Right renal cortex interstitium (tissue), 3 donors: ENCODE measurements at places on chromosomes 11 and 22. TPM values are rescaled to one million over a fixed set of nuclear protein-coding genes. Genes with fewer than 3 reads are reported as not detected.

DNA sequence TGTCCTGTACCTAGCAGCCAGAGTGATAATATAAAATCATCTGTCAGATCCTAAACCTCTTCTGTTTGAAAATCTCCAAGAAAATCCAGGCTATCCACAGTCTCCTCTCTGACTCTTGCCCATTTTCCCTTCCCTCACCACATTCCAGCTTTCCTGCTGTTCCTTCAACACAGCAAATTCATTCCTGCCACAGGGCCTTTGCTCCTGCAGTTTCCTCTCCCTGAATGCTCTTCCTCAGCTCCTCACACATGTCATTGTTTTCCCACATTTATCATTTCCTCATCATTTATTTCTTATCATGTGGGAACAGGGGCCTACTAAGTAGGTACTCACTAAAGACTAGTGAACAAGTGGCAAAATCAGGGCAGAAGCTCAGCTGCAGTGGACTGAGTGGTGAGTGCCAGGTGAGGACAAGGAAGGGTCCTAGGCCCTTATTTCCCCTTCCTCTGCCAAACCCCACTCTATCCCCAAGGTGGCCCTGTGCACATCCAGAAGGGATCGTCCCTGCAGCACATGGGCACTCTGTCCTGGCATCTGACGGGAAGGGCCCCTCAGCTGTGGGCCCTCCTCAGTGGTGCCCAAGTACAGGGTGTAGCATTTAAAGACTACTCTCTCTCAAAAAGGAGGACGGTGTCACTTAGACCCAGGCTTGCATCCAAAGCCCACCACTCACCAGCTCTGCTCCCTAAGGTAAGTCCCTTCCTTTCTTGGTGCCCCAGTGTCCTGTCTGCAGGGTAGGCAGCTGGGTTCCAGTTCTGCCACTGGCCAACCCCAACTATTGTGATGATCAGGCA, 2.0 kb downstream of the LRRC32 start:
- no peak for DNase-seq

- DNase-seq = no peak
These were observed 588 bp downstream of the VPS37C start for GRCh38 chr11:61160487-61161189.

VWA5A gene
- 15.8 TPM for polyA plus RNA-seq

KRTAP5-7 gene
- 0.17 TPM for polyA plus RNA-seq

DNAJB7 gene
- polyA plus RNA-seq = 0.33 TPM

- no peak for DNase-seq
These were observed 13.5 kb upstream of the MUC6 start for GRCh38 chr11:1049911-1050580.

- DNase-seq = no peak
These were observed 52.5 kb upstream of the SLC36A4 start for GRCh38 chr11:93250326-93250725.

DNA sequence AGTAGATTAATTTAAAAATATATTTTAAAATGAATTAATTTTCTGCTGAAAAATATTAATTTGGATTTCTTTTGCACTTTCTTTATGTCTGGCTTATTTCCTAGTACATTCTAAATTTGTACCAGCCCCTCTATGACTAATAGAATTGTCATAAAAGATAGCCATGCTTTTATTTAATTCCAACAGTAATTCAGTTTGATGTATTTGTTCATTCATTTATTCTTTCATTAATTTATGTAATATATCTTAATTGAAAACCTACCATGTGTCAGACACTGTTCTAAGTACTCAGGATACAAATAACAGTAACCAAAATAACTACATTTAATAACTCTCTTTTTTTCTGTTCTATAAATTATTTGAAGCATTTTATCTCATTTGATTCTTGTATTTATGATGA, 264.0 kb upstream of the CCDC179 start:
- DNase-seq = no peak

DNA sequence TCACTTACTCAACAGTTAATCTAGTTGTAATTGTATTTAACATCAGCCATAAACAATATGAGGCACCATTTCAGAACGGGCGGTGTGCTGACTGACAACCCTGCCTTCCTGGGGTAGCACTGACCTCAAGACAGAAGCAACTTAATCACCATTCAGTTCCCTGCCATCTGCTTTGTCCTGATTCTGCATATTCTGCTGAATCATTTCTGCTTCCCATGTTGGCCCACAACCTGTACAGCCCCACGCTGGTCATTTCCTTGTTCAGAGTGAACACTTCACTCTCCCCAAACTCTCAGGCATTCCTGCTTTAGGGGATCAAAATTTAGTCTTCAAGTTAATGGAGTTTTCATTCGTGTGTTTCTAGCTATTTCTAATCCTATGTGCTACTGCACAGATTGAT, 132.3 kb upstream of the ZBED5 start:
- DNase-seq = no peak

DNA sequence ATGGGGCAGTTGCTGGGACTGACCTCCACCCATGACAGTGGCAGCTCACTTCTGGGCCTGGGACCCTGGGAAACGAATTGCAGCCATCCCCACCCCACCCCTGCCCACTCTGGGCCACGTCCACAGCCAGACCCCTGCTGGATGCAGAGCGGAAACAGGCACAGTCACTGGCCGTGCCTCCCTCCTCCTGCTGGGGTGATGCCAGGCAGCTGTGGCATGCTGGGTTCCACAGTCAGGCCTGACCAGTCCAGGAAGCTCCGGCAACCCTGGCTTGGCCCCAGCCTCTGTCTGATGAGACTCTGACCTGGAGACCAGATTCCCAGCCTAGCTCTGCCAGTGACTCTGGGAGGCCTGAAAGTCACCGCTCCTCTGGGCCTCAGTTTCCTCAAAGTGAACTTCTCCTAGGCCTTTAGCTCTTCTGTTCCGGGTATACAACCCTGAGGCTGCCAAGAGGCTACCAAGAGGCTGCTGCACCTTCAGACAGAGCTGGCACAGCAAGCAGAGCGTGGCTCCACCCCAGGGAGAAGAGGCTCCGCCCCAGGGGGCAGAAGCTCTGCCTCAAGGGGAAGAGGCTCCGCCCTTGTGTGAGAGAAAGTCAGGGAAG, 8.9 kb downstream of the SULT4A1 start:
- no peak for DNase-seq

GRCh38 chr11:134576286-134576685, 164.2 kb upstream of the B3GAT1 start:
- no peak for DNase-seq

DNA sequence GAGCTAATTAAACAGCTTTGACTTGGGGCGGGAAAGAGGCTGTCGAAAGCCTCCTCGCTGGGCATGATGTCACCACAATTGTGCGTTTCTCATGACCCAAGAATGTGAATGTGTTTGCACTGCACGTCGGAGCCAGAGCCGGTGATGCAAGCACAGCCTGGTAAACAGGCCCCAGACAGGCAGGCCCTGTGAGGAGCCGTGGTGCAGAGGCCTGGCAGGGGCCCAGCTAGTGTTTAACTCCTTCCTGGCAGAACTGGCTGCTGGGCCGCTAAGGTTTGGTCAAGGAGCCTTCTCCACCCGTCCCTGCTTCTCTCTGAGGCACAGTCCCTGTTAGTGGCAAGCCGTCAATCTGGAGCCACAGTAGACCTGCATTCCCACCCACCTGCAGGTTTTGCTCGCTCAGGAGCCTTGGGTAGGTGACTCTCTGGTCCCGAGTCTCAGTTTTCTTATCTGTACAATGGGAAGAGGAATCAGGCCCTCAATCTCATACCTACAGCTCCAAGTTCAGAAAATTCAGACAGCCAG, 25.4 kb upstream of the SMTN start:
- no peak for DNase-seq

GRCh38 chr22:45009606-45010531, at the start of gene PHF21B:
PHF21B (minus strand) TSS chr22:45010005; CDS start chr22:45009549, 456 bp downstream.
- peak; percentile 65 for DNase-seq

MS4A15 gene
- not detected for polyA plus RNA-seq

KRTAP5-8 gene
- 0.75 TPM for polyA plus RNA-seq

DNA sequence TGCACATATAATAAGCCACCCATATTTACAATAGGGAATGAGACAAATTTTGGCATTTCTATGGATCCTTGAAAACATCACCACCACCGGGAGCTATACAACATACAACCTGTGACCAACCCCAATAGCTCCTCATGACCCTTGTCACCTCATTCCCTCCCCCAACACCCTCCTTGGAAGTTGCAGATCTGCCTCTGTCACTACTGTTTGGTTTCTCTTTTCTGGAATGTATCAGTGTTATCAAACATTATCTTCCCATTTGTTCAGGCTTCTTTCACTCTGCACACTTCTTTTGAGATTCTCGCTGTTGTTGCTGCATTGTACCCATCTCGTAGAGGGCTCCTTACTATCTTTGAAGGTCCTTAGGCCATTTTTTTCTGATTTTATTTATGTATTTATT, 75.6 kb downstream of the ZNF280B start:
- DNase-seq = no peak

- DNase-seq = no peak
These were observed 127.1 kb downstream of the KCNQ1OT1 start for GRCh38 chr11:2572491-2573239.

GRCh38 chr22:30192427-30192826, 54.1 kb downstream of the LIF start:
- DNase-seq = no peak

DNA sequence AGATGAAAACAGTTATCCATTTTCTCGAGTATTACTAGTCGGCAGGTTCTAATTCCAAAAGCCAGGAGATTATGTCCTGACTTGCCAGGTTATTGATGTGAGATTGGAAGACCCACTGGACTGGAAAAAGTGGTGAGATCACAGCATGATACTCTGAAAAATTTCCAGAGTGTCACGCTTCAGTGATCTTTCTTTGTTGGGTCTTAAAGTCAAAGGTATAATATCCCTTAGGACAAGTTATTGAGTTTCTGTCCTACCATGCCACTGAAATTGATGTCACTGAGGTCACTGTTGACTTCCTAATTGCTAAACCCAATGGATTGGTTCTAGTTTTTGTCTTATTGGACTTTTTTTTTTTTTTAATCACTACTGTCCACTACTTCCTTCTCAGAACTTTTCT, 104.5 kb upstream of the GRAMD1B start:
- no peak for DNase-seq

GRCh38 chr11:128735935-128736605, 42.2 kb downstream of the FLI1 start:
- DNase-seq = no peak

DNA sequence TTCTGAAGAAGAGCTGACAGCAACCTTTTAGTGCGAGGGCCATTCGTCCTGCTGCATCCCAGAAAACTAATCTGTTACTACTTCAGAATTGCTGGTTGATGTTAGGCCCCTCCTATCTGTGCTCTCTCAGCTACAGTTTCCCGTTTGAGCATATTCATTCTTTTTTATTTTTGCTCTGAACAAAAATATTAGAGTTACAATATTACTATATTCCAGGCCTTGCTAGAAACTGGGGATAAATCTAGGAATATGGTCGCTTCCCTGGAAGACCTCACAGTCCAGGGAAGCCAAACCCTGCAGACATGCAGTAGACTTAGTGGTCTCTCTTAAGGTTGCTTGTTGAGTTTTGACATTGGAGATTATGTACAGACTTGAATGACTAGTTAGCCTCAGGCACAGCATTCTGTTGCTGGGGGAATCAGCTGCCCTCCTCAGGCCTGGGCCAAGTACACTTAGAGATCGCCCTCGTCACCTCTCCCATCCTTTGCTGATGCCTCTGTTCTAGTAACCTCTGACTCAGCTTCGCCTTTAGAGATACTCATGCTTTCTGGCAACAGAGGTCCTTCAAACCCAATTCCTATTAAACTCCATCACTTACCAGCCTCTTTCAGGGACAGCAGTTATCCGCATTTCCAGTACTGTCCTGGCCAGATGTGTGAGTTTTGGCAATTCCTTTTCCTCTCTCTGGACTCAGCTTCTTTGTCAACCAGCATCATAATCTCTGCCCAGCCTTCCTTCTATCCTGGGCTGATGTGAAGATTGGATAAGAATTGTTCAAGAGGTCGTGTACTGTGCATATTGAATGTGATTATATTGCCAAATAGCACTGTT, 698 bp upstream of the ANAPC15 start:
- DNase-seq = no peak

- DNase-seq = no peak
These were observed 21.4 kb downstream of the CREB3L1 start for GRCh38 chr11:46298699-46299433.

GCAT gene
- 12.6 TPM for polyA plus RNA-seq

DNA sequence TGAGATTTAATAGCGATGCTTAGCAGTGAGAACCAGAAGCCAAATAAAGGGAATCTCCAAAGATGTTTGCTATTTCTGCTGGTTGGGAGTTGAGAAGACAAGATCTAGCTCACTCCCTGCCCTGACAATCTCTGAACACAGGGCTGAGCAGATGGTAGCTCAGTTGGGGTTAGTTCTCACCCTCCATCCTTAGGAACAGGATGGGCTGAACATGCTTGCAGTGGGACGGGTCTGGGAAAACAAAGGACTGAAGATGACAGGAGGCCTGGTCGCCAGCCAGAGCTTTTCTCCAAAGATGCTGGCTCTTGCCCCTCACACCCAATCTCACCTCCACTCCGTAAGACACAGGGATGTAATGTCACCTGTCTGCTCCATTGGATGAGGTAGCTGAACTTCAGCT, 72.7 kb downstream of the SC5D start:
- DNase-seq = no peak

- DNase-seq = no peak
These were observed 97.6 kb downstream of the PDE3B start for GRCh38 chr11:14741195-14741594.

DNA sequence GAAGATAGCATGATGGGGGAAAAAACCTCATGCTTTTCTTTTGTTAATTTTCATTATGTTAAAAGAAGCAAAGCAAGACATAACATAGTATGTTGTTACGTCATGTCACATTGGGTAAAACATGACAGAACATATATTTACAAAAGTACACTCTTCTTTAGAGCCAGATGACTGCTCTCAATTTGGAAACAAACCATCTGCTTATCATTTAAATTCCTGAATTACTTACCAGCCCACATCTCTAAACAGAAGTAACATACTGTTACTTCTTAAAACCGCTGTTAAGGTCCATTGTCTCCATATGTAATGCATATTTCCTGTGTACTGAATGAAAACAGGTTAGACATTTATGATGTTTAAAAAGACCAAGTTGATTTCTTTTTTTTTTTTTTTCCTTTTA, 100.0 kb downstream of the TMEM135 start:
- no peak for DNase-seq
